Progenitor cell of endocrine pancreas (in vitro differentiated cells): ENCODE measurements at places on chromosomes 3 and 15. TPM values are rescaled to one million over a fixed set of nuclear protein-coding genes. Genes with fewer than 3 reads are reported as not detected.

DNA sequence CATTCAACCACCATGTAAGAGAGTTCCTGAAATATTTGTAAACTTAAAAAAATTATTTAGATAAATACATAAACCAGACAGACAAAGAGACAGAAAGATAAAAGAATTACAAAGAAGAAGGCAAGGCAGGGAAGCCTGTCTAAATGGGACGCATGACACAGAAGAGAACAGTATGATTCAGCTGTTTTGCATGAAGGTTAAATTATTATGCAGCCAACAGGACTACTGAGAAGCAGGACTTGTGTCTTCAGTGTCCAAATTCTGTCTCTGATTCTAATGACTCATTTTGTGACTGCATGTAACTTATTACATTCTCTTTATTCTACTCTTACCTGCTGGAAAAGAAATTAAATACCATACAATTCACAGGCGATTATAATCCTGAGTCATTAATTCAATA lies 340.4 kb upstream of the KCNMB2 start:
- DNase-seq, result no peak
- no peak overlapping the region for H3K27ac ChIP-seq
- no peaks in the 10 kb centered on the region for H3K36me3 ChIP-seq
- peaks cover 1% of the 10 kb centered on the region for H3K4me1 ChIP-seq
- H3K4me3 ChIP-seq, result no peak overlapping the region
- no peaks in the 10 kb centered on the region for H3K27me3 ChIP-seq

DNA sequence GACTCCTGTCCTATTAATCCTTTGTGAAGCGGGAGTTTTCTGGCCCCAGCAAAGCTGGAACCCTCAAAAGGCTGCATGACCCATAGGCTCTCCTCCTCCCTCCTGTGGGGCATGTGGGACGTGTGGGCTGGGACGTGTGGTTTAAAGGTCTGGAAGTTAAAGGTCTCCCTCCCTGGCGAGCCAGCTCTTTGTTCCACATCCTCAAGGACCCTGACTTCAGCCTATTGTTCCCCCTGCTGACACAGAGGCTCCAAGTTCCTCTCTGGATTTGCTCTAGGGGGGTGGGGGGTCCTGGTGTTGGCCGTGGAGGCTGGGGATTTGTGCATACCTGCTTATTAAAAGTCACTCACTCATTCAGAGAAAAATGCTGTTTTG lies 44.2 kb downstream of the SMAD6 start:
- no peak overlapping the region for H3K4me3 ChIP-seq
- peaks cover 5% of the 10 kb centered on the region for H3K36me3 ChIP-seq
- peaks cover 27% of the 10 kb centered on the region for H3K4me1 ChIP-seq
- no peaks in the 10 kb centered on the region for H3K27me3 ChIP-seq
- H3K27ac ChIP-seq, result peak overlapping the region; percentile 80

Gene TEX55
- not detected in 2 replicates for total RNA-seq

DNA sequence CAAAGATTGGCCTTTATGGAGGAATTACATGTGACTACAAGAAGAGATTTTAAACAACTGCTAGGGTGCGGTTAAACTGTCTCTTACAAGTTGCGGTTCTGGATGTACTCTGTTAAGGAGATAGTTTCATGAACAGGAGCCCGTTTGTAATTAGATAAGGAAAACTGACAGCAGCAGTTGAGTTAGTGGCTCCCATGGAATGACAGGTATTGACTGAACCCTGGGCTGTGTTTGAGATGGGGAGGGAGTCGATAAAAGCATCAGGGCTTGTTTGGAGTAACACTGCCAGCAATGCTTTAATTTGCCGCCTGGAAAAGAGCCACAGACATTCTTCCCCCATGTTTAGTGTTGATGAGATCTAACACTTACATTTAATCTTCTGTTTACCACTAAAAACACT lies 139.9 kb downstream of the ROBO2 start:
- peak overlapping the region; percentile 76 for H3K27ac ChIP-seq
- peaks cover 31% of the 10 kb centered on the region for H3K4me1 ChIP-seq
- H3K36me3 ChIP-seq, result peaks cover 2% of the 10 kb centered on the region
- no peak for DNase-seq
- H3K4me3 ChIP-seq, result peak overlapping the region; percentile 50

DNA sequence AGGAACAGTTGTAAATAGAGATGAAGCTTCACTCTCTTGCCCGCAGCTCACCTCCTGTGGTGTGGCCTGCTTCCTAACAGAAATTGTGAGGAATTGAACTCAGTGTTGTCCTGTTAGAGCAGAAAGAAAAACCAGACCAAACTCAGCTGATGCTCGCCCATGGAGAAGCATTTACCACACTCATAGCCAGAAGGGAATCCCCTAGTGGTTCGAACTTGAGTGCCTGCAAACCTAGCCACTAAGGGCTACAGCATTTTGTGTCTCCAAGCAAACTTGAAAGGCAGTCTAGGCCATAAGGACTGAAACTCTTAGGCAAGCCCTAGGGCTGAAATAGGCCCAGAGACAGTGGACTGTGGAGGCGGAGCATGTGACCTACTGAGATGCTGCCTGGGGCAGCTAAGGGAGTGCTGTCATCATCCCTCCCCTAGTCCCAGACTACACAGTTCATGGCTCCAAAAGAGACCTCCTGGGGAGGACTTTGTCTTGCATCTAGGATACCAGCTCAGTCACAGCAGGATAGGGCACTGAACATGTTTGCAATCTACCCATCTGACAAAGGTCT lies 44.5 kb upstream of the MCTP2 start:
- no peak overlapping the region for H3K27ac ChIP-seq
- H3K27me3 ChIP-seq, result peaks cover 11% of the 10 kb centered on the region
- H3K4me3 ChIP-seq, result no peak overlapping the region
